Activated CD4-positive, alpha-beta T cell treated with anti-CD3 and anti-CD28 coated beads, Interleukin-2, Interleukin-4, amounts not matched to agents 100 ng/mL and 50 ng/mL, durations not matched to agents 16 hours and 8 hours (primary cell): ENCODE measurements at places on chromosomes 2 and 18.
A peak's percentile ranks its signal among the peaks of the same experiment; 100 is the strongest.

GRCh38 chr18:23067236-23067635 lies 68.0 kb upstream of the CABLES1 start:
- peak; percentile 11 for DNase-seq

GRCh38 chr2:186751790-186752189 lies 57.9 kb downstream of the FAM171B start:
- DNase-seq = no peak

- no peak for DNase-seq
Observed at GRCh38 chr2:163887182-163887581, 151.4 kb upstream of the FIGN start.

GRCh38 chr2:79876430-79876829 lies 363.6 kb downstream of the CTNNA2 start:
- DNase-seq = no peak

GRCh38 chr2:109118321-109118720 lies 10.7 kb upstream of the SH3RF3 start:
- no peak for DNase-seq

DNA sequence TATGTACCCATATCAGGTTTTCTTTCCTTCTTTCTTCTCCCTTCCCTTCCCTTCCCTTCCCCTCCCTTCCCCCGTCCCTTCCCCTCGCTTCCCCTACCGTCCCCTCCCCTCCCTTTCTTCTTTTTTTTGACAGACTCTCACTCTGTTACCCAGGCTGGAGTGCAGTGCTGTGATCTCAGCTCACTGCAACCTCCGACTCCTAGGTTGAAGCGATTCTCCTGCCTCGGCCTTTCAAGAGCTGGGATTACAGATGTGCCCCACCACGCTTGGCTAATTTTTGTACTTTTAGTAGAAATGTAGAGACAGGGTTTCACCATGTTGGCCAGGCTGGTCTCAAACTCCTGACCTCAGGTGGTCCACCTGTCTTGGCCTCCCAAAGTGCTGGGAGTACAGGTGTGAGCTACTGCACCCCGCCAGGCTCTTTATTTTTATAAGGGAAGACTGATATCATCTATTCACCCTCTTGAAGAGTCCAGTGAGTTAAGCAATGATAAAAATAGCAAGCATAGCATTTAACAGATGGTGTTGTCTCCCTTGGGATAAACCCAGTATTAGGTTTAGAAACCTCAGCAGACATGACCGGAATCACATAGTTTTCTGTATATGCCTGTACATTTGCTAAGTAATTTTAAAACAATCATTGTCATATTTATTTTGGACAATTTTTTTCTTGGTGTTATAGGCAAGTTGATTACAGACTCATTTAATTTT lies 888.4 kb downstream of the TRIB2 start:
- no peak for DNase-seq

- no peak for DNase-seq
Observed at GRCh38 chr2:54632733-54633692, 90.4 kb upstream of the EML6 start.

- DNase-seq = peak; percentile 85
Observed at GRCh38 chr2:173239644-173240043, 115.0 kb upstream of the CDCA7 start.

- no peak for DNase-seq
Observed at GRCh38 chr2:72926811-72927465, 9.6 kb downstream of the EMX1 start.

- DNase-seq = no peak
Observed at GRCh38 chr2:64659252-64659651, 5.5 kb upstream of the SERTAD2 start.

- no peak for DNase-seq
Observed at GRCh38 chr2:73003027-73003426, 68.5 kb downstream of the SFXN5 start.

DNA sequence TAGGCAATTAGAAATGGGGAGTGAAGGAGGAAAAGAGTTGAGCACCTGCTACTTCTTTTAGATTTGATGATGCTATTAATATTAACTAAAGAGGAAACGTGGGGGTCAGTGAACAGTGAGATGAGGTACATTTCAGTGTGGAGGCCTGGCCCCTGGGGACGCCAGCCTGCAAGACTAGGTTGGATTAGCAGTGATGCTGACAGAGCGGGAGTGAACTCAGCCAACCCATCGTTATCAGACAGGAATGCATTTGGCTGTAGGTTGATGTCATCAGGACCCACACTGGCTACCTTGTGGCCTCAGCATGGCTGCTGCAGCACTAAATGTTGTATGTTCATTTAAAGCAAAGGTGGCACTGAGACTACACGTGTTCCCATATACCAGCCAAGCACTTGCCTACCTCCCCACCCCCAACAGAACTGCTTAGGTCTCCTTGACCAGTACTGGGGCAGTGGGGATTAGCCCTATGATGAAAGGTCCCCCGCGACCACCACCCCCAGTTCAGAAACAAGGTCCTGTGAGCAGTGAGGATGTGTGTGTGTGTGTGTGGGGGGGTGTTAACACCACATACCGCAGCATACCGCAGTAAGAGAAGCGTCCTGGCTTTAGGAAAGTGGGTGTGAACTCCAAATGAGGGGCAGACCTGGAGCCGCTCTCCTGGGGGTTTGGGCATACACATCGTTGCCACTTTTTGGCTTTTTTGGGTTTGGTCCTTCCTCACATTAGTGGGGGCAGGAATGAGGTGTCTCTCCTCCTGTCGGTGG lies 26.0 kb downstream of the DGKD start:
- DNase-seq = no peak

- no peak for DNase-seq
Observed at GRCh38 chr18:57015451-57015850, 131.4 kb upstream of the BOD1L2 start.
